Endothelial cell of umbilical vein (primary cell): ENCODE measurements at places on chromosomes 16 and 17.

- DNase-seq: peak; percentile 65
Measured at GRCh38 chr17:48587276-48588073, 2.6 kb downstream of the HOXB3 start.

DNA sequence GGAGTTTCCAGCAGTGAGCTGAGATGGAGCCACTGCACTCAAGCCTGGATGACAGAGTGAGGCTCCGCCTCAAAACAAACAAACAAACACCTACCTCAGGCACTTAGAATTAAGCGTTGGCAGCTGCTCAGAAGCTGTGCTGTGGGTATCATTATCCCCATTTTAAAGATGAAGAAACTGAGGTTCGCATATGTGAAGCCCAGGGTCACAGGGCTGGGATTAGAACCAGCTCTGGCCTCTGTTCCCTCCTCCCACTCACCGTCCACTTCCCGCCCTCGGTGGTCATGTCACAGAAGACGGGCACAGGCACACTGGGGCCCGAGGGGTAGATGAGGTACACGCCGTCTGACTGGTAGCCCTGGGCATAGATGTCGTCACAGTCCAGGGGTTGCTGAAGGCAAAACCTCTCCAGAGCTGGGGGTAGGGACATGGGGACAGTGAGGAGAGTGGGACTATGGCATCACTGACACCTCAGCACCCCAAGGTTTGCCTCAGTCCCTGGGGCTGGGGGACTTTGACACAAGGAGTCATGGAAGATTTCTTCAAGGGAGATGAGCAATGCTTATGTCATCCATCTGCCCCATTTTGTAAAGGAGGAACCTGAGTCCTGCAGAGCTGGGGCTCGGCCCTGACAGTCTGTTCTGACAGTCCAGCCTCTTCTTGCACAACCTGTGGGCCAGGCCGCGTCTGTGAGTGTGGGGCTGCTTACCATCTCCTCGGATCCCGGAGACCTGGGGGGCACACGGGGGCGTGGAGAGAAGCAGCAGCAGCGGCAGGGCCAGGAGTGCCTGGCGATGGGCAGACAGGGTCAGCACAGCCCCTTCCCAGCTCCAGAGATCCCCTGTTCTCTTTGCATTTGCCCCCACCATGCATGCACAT, 700 bp downstream of the MFAP4 start:
- DNase-seq: no peak

- peak; percentile 57 for DNase-seq
Measured at GRCh38 chr17:9472541-9472940, 103.1 kb downstream of the STX8 start.

DNA sequence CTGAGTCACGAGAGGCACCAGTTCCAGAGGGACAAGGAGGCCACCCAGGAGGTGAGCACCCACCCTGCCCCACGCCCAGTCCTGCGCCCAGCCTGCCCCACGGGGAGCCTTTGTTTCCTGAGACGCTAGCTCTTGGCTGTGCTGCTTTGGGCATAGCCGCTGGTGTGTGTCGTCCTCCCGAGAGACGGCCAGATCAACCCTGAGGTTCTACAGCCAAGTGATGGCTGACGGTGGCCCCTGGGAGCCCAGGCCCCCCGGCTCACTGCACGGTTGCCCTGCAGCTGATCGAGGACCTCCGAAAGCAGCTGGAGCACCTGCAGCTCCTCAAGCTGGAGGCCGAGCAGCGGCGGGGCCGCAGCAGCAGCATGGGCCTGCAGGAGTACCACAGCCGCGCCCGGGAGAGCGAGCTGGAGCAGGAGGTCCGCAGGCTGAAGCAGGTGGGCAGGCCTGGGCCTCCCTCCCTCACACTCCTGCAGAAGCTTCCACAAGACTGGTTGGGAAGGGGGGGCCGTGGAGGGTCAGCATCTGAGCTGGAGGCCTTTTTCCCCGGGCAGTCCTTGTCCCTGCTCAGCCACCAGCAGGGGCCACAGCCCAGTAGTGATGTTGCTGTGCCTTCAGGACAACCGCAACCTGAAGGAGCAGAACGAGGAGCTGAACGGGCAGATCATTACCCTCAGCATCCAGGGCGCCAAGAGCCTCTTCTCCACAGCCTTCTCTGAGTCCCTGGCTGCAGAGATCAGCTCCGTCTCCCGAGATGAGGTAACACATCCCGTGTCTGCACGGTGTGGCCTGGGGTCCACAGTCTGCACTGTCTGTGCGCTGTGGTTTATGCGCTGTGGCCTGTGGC, 7.4 kb upstream of the CAPN15 start:
- DNase-seq: no peak

DNA sequence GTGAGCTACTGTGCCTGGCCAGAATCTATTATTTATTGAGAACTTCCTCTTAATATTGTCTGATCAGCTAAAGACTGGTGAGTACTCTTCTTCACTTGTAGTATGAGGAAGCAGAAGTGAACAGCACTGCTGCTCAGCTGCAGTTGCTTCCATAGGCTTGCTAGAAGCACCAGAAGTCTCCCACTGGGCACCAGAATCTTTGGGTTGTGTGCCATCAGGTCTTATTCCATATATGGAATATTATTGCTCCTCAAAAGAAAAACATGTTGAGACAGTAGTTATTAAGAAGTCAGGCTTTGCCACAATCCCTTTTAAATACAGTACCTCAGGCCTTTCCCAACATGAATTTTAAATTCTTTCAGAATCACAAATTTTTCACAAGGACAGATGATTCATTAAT, 17.2 kb downstream of the SNTB2 start:
- DNase-seq: no peak

DNA sequence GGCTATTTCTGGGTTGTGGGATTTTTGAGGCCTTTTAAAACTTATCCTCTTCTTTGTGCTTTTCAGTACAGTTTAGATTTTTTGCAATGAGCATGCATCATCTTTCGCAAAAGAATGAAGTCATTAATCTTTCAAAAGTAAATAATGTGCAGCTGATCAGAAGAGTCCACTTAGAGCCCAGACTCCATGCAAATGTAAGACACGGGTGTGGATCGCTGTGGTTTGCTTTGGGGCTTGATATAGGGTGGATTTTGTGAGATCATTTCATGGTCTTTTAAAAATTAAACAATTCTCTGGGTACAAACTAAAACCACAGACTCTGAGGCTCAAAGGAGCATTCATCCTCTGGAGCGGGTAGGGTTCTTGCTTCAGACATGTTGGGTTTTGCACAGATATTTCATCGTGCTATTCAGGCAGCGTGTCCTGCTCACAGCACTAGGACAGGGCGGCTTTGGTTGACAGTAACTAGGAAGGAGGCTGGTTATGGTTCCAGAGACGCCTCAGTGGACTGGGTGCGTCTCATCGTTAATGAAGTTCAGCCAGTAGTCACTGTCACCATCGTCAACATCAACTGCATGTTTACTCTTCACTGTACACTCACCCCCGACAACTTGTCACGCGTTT, 129.4 kb upstream of the PLCG2 start:
- no peak for DNase-seq

DNA sequence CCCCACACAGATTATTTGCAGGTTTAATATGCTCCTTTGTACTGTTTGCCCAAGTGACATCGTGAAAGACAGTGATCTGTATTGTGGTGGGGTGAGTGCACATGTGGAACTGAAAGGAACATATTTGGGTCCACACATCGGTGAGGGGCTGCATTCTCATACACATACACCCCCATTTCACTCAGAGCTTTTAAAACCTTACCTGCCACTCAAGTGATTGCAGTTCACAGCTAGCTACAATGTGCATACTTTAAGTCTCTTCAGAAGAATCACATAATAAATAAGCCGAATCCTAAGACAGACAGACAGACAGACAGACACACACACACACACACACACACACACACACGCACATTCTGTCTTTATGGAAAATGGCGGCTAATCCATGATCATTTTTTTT, 102.6 kb downstream of the AATF start:
- DNase-seq: no peak

- no peak for DNase-seq
Measured at GRCh38 chr17:48122665-48123045, 15.1 kb downstream of the SNX11 start.

DNA sequence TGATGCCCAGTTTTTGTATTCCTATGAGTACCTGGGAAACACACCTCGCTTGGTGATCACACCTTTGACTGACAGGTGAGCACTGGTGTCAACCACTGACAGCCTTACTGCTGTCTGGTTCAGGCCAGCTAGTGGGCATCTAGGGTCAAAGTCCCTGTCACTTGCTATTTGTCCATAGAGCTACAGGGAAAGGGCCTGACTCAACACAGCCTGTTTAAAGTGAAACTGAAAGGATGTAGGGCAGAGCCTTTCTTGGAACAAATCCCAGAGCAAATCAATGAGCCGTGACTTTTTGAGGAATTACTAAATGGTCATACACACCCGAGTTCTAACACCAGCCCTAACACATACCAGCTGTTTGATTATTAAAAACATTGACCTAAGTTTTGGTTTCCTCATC, 106.8 kb downstream of the DNAH9 start:
- no peak for DNase-seq
